ENCODE measurements at places on chromosomes 16 and 17. TPM values are rescaled to one million over a fixed set of nuclear protein-coding genes. Genes with fewer than 3 reads are reported as not detected.

GRCh38 chr16:79862601-79863000, 262.1 kb upstream of the MAF start:
- no peak for DNase-seq

GRCh38 chr16:1533443-1533951, at the start of gene TMEM204:
Gene TMEM204 (plus strand): TSS chr16:1533666. CDS start chr16:1534276, 610 bp downstream.
- no peak for DNase-seq

DNA sequence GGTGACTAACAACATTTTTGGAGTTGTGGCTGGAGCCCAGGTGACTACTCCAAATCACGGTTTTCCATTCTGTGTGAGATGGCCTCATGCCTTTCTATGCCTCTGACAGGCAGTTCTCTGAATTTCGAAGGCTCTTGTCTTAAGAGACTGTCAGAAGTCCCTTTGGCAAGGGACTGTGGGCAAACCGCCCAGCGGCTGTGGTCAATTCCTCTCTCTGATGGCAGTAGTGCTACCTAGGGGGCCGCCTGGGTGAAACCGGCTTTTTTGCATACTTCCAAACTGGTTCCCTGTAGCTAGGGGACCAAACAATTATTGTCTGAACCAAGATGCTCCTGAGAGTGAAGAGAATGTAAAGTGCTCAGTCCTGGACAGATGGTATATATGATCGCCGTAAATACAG, 86.3 kb downstream of the SDR42E1 start:
- no peak for DNase-seq

DNA sequence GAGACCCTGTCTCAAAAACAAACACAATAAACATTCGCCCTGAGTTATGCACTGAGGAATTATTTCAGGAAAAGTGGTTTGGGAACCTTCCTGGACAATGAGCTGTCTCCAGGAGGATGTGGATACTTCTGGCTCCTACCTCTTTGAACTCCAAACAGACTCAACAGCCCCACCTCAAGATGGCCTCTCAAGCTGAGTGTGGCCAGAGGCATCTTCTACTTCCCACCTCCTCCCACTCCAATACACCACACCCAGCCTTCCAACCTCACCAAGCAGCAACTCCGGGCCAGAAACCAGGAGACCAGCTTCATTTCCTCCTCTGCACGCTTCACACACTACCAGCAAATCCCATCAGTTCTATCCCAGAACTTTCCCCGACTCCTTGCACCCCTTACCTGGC, 11.6 kb downstream of the HBQ1 start:
- no peak for DNase-seq

Gene NPTX1
- 0.38 TPM for total RNA-seq

Gene TMEM132E
- total RNA-seq = not detected

Gene KRT9
- not detected for total RNA-seq
